ENCODE measurements at places on chromosomes 5 and 9.

DNA sequence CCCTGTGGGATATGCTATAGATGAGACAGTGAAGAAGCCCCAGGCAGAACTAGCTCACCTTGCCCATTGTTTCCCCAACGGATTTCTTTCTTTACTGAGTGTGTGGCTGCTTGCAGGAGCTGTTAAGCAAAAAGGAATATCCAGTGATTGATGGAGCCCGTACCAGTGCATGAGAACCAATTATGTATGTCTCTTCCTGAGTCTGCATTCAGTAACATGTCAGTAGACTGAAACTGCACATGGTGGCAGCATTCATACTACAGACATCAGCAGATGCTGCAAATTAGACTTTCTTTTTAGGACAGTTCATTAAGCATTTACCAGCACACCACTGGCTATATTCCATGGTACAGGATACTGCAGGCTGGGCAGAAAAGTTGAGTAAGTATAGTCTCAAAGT, 90.3 kb upstream of the PLCXD3 start:
- DNase-seq, result no peak

- DNase-seq, result no peak
These were observed 4.2 kb downstream of the SCGB3A2 start for GRCh38 chr5:147882586-147883313.

- DNase-seq, result no peak
These were observed 25.3 kb downstream of the NTNG2 start for GRCh38 chr9:132187121-132187620.

DNA sequence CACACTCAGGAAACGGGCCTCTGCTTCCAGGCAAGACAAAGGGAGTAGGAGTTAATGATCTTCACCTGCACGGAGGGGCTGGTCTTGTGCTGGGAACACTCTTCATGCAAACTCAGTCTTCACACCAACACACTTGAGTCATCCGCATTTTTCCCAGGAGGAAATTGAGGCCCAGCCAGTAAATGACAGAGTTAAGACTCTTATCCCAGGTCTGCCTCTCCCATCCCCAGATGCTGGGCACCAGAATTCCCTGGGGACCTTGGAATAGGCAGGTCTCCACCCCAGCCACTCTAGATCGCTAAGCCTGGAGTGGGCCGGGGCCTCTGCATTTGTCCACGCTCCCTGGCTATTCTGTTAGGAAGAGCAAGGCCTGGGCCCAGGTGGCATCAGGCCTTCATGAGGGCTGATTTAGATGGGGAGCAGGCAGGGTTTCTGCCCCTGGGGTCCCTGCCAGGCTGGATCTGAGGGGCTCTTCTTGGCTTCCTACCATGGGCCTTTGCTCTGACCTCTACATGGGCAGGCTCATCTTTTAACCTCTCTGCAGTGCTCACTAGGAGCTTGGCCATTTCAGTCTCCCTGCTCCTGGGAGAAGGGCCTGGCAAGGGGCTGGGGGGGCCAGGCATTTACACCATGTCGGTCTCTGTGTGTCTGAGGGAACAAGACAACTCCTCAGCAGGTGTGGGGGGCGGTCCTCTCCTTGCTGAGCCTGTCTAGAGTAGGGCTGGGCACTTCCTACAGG, 77.3 kb downstream of the AMBP start:
- DNase-seq, result no peak

GRCh38 chr9:6484210-6484609, 71.2 kb downstream of the UHRF2 start:
- peak; percentile 85 for DNase-seq

DNA sequence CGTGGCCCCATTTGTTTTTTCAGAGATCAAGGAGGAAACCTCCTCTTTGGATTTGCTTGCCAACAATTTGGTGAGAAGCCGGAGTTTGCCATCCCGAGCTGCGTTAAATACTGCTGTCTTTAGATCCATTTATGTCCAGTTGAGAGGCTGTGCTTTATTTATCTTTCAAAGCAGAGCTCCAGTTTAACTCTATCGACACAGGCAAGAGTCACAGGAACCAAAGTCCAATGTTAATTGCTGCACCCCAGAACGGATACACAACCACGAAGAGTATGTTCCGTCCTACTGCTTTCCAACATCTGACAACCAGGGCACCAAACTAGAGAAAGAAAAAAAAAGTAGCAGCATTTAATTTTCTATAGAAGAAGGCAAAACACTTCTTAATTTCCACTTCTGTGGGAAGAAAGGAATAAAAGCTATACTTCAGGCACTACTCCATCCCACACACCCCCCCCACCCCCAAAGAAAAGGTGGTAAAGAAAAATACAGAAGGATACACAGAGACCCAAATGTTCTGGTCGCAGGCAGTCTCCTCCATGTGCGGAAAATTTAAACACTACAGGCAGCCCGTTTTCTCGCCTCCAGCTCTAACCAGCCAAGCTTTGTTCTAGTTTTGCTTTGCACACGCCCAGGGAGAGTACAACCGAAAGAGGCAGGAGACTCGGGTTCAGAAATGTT, 1.1 kb downstream of the FEM1C start:
- no peak for DNase-seq

GRCh38 chr9:133117271-133118178, 3.5 kb downstream of the RALGDS start:
- no peak for DNase-seq

GRCh38 chr5:65854925-65855324, 71.5 kb upstream of the ERBIN start:
- DNase-seq, result no peak

GRCh38 chr9:98373609-98374008, 118.2 kb upstream of the TBC1D2 start:
- DNase-seq, result no peak

DNA sequence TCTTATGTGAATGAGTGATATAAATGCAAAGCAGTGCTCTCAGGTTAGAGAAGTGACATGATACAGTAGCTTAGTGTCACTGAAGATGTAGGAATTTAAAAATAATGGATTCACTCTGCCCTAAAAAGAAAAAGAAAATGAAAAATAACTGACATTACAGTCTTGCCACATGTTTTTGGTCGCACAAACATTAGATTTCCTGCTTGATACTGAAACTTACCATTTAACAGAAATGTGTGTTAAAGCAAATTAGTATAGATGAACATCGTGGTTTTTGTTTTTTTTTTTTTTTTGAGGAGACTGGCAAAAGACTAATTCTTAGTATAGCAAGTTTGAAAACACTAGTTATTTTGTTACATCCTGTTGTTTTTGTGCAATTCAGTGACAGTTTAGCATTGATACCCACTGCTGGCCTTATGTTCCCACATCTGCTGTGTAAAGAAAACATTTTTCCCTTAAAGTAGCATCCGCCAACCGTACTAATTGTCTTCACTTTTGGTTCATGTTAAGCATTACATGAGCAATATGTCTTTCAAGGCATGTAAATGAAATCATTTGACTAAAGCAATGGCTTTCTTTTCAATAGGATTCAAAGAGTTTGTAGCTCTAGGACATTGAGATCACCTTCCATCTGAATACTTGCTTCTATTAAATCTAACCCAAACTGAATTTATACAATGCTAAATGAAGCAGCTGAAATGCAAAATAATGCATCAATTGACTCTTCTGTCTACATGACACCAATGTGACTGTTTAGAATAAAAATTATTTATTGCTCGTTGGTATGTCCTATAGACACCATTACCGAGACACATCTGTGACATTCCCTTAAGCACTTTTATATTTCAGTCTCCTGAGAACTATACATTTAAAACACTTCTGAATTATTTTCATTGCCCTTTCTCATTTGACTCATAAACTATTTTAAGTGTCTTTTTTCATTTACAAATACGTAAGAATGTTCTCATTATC, 859.1 kb downstream of the MAT2B start:
- no peak for DNase-seq

DNA sequence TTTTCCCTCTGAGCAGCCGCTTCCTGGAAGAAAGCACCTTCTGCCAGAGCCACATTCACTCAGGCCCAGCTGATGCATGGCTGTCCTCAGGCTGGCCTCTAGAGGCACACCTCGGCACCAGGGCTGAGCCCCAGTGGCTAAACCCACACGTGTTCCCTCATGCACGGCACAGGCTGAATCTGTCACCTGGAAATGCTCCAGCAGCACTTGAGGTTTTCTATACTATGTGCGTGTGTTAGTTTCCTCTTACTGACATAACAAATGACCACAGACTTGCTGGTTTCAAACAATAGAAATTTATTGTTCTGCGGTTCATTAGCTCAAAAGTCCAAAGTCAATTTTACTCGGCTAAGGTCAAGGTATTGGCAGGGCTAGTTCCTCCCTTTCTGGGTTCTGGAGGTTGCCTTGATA, 141.4 kb downstream of the LRRC70 start:
- peak; percentile 69 for DNase-seq

DNA sequence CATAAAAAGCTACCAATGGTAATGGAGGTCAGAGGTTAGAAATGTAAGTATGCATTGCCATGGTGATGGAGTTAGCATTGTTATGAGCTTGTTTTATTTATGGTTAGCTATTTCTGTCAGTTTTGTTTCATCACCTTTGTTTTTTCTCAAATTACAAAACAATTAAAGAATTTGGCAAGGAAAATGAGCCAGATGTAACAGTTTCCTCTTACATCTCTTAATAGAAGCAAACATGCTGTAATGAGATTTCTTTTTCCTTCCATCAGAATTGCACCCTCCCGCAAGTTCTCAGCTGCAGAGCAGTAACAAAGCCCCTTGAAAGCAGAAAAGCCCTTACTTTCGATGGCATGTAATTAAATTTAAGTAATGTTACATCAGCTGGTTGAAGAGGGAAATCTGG, 233.0 kb downstream of the SGCD start:
- DNase-seq, result no peak

DNA sequence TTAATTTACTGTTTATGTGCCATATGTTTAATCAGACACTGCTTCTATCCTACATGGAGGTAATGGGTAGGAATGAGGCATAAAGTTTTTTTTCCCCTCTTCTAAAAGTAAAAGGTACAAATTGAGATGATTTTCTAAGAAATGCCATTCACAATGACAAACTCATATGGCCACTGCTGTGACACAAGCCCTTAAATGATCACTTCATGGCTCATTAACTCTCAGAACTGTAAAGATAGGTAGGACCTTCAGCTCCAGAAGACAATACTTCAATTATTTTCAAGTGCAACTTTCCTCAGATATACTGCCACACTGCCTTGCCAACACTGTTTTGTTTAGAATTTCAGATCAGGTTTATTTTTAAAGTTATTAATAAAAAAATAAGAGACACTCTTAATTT, 362.9 kb upstream of the ZNF608 start:
- no peak for DNase-seq

DNA sequence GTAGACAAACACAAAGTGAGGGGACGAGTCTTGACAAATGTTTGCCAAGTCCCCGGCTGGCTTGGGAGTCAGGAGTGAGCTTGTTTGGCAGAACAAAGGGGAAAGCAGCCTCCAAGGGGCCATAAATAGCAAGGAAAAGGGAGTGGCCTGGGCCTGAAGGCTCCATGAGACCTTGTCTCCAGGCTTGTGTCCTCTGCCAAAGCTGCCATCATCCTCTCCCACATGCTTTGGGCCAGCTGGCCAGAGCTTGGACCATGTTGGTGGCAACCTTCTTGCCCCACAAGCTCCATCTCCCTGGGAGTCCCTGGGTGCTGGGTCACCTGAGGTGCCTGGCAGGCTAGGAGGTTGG, 13.3 kb upstream of the PITX1 start:
- no peak for DNase-seq

DNA sequence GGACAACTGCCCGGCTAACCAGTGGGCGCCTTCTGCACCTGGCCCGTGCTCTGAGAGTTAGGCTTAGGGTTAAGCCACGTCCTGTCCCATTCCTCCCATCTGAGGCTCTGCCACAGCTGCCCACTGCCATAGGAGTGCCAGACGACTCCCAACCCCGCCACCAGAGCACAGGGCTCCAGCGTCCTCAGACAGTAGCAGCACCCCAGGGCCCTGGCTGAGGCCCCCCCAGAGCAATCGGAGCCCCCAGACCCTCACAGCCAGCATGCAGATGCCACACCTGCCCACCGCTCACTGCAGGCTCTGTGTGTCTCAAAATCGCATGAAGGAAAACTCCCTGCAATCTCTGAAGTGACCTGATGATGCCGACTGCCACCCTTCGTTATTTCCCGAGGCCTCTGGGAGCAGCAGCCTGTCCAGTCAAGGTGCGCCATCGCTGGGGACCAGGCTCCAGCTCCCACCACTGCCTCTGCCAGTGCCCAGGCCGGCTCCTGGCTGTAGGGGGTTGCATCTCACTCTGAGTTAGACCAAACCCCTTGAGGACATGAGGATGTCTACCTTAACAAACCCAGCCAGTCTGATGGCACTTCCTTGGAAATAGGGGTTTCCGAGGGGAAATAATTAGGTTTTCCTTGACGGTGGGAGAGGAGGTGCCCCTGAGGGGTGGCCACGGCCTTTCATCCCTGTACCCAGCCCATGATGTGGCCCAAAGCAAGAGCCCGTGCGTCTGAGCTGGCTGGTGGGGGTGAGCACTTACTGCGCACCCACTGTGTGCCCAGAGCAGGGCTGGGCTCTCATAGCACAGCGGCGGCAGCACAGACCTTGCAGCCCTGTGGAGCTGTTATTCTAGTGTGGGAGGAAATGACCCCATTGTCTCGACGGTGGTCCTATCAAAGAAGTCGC, 58.0 kb upstream of the RNF130 start:
- no peak for DNase-seq

- DNase-seq, result no peak
These were observed 46.6 kb downstream of the TMEM252 start for GRCh38 chr9:68493958-68494577.

DNA sequence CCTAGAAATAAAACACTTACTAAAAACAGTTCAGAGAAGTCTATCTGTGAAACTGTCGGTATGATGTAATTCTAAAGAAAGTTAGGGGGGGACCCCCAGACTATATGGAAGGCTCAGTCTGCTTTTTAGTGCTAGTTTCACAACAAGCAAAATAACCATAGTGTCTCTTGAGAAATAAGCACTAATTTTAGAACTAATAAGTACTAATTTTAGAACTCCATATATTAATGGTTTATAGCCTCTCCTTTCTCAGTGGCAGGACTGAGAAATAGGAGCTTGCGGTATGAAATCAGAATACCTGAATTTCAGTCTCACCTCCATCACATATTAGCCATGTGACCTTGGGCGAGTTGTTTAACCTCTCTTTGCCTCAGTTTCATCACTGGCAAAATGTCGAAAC, 1.4 kb upstream of the PHF24 start:
- no peak for DNase-seq

DNA sequence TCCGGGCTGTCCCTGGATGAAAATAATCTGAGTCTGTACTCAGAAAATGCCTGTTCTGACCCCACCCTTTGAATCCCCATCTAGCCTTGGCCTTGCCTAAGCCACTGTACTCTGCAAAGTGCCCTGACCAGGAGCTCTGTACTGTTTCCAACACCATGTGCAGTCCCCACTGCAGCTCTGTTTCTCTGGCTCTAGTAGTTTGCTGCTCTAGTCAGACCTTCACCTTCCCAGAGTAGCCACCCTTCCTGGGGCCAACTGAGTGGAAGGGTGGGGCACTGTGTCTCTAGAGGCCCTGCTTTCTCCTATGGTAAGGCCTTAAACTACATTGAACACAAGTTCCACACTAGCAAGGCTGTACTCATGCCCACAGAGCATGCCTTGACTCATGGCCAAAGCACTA, 31.9 kb downstream of the P4HA2 start:
- DNase-seq, result no peak

Data from WERI-Rb-1 (cell line).